Right lung (tissue), 10 donors: ENCODE measurements at places on chromosomes 16 and 17. TPM values are rescaled to one million over a fixed set of nuclear protein-coding genes. Genes with fewer than 3 reads are reported as not detected.

Gene NRN1L
- polyA plus RNA-seq = 2.2 TPM

Gene MLYCD
- 4.0 TPM for polyA plus RNA-seq

Gene ADAT1
- polyA plus RNA-seq = 42.5 TPM

Gene C1QL1
- 1.5 TPM for polyA plus RNA-seq

Gene EVI2A
- polyA plus RNA-seq = 3.7 TPM

Gene TBC1D28
- polyA plus RNA-seq = 0.21 TPM

Gene GRIN2A
- 0.94 TPM for polyA plus RNA-seq

Gene MPDU1
- 98.1 TPM for polyA plus RNA-seq

Gene HAP1
- 0.49 TPM for polyA plus RNA-seq

Gene EPN2
- 45.3 TPM for polyA plus RNA-seq

Gene SLFN12
- 30.4 TPM for polyA plus RNA-seq

Gene TBC1D3G
- polyA plus RNA-seq = not detected

Gene FBXO39
- 0.46 TPM for polyA plus RNA-seq

Gene FOXJ1
- 33.9 TPM for polyA plus RNA-seq

Gene SLC38A8
- not detected for polyA plus RNA-seq

Gene ALOXE3
- not detected for polyA plus RNA-seq

Gene TBC1D3I
- 0.30 TPM for polyA plus RNA-seq

Gene CASKIN2
- 17.9 TPM for polyA plus RNA-seq

Gene CCL7
- polyA plus RNA-seq = not detected

Gene CORO1A
- 17.9 TPM for polyA plus RNA-seq

Gene EVI2B
- 2.4 TPM for polyA plus RNA-seq

Gene MEIOB
- polyA plus RNA-seq = 0.86 TPM
